ENCODE measurements at places on chromosomes 1 and 21.
A peak's percentile ranks its signal among the peaks of the same experiment; 100 is the strongest.

GRCh38 chr1:163674236-163674635, 352.5 kb downstream of the NUF2 start:
- no peak for DNase-seq

- DNase-seq, result no peak
Measured at GRCh38 chr1:208233978-208234377, 10.2 kb downstream of the PLXNA2 start.

DNA sequence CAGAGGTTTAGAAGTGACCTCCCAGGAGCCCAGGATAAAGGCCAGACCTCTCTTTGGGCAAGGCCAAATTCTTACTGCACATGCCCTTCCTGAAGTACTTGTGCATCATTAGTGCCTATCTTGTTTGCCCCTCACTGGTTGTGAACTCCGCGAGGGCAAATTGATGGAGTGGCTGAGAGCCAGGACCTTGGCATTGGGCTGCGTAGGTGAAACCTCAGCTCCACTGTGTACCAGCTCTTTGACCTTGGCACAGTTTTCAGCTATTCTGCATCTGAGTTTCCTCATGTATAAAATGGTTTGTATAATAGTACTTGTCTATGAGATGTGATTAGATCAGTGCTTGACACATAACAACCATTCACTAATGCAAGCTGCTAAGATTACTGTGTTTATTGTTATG, 11.5 kb downstream of the OTUD3 start:
- no peak for DNase-seq

DNA sequence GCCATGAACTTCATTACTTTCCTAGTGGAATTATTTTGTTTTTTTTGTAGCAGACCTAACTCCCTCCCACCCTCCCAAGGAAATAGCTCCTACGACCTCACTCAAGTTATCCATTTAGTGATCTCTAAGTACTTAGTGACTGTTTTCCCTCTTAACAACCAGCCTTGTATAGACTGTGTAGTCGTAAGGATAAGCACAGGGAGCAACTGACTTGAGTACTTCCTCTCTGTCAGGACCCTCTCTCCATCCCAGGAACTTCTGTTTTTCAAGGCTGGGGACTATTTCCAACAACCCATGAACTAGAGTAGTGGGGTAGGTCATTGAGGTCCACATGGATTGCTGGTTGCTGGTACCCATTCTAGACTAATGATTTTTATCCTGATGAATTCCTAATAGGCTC, 1.9 kb downstream of the AGO1 start:
- no peak for DNase-seq

- no peak for DNase-seq
Measured at GRCh38 chr1:37692834-37693175, 489 bp downstream of the CDCA8 start.

DNA sequence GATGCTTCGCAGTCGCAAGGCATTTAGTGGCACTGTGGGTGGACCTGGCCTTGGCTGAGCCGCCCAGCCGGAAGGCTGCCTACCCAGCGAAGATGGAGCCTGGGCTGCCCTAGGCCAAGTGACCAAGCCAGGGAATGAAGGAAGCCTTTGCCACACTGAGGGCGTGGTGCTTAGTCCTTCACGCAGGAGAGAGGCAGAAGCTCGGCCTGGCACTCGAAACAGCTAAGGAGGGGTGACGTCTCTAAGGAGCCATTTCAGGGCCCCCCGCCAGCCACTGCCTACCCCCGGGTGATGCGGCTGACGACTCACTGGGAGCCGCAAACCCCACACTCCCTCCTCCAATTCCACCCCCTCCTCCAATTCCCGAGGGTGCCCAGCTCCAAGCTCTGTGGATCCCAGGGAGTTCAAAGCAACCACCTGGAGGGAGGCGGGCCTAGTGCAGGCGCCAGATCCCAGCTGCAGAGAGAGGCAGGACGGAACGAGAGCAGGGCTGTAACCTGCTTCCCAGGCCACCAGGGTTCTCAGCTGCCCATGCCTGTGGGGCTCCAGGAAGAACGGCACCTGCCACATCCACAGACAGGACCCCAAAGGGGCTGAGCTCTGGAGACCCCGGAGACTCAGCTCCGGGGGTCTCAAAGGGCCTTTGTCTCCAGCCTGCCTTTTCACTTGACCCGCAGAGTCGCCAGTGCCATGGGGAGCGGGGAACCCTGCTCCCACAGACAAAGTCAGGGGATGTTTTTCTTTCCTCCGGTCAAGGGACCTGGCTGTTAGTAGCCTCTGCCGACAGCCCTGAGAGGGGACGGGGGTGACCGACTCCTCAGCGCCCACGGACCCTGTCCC, 75.8 kb downstream of the ARHGEF16 start:
- peak; percentile 26 for DNase-seq

DNA sequence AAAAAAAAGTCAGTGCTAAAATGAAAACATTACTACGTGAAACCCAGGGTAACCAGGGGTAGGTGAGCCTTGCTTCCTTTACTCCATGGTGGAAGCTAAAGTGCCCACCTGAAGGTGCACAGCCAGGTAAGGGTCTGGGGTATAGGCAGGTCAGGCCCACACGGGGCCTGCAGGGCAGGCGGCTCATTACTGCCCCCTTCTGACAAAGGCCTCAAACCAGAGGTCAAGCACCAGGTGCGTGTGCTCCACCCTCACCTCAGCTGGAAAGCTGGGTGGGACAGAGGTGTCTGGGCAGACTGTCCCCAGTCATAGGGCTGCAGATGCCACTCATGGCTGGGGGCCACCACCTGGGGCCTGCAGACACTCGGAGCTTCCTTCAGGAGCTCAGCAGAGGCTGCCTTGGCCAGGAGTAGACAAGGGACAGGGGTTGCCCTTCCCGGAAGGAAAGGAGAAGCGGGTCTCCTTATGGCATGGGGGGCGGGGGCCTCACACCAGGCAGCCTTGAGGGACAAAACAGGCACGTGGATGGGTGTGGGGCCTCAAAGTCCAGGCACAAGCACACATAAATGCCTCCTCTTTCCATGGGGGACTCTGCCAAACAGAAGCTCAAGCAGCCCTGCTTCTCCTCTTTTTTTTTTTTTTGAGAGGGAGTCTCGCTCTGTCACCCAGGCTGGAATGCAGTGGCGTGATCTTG, 36.2 kb downstream of the ACOT7 start:
- DNase-seq, result no peak

Measured in COR-L47 (cell line).